Fibroblast of skin of scalp (primary cell): ENCODE measurements at places on chromosomes 16 and 17.
A peak's percentile ranks its signal among the peaks of the same experiment; 100 is the strongest.

- DNase-seq = no peak
Observed at GRCh38 chr17:80331820-80332219, 71.2 kb downstream of the RNF213 start.

GRCh38 chr17:57927048-57927723 is 28.0 kb downstream of the CUEDC1 start:
- peak; percentile 85 for DNase-seq

- no peak for DNase-seq
Observed at GRCh38 chr16:66287926-66288325, 78.6 kb upstream of the CDH5 start.

DNA sequence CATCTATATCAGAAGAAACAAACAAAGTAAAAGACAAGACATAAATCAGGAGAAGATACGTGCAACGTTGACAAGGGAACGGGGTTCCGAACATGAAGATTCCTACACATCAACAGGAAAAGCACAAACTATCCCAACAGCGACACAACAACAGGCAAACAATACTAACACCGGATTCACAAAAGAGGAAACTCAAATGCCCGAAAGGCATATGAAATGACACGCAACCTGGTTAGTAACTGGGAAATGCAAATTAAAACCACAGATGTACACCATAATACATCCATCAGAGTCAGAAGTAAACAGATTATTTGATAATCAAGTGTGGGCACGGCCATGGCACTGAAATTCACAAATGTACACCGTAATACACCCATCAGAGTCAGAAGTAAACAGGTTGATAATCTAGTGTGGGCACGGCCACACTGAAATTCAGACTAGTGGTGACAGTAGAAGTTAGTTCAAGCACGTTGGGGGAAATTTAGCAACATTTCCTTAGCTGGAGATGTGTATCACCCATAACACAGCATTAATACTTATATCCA is 171.9 kb upstream of the RPH3AL start:
- no peak for DNase-seq

GRCh38 chr16:2925951-2926649 is 14.4 kb downstream of the FLYWCH1 start:
- no peak for DNase-seq

DNA sequence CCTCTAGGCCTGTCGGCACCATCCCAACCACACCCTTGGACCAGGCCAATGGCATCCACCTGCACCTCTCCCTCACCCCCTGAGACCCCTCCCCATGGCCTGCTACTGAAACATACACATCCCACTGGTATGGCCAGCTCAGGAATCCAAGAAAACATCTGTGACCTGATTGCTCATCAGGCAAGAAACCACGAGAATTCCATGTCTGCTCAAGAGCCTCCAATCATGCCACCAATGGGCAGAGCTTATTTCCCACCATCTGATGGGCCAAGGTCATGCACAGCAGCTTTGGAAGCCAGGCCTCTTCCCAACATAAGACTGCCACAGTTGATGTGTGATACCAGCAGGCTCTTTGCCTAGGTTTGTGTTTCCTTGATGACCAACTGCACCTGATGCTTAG is 190.1 kb downstream of the C16orf78 start:
- peak; percentile 82 for DNase-seq

GRCh38 chr17:50134206-50135110 is 4.5 kb upstream of the SAMD14 start:
- DNase-seq = peak; percentile 50

GRCh38 chr17:35117984-35118383 is 1.7 kb downstream of the RAD51D start:
- peak; percentile 59 for DNase-seq

DNA sequence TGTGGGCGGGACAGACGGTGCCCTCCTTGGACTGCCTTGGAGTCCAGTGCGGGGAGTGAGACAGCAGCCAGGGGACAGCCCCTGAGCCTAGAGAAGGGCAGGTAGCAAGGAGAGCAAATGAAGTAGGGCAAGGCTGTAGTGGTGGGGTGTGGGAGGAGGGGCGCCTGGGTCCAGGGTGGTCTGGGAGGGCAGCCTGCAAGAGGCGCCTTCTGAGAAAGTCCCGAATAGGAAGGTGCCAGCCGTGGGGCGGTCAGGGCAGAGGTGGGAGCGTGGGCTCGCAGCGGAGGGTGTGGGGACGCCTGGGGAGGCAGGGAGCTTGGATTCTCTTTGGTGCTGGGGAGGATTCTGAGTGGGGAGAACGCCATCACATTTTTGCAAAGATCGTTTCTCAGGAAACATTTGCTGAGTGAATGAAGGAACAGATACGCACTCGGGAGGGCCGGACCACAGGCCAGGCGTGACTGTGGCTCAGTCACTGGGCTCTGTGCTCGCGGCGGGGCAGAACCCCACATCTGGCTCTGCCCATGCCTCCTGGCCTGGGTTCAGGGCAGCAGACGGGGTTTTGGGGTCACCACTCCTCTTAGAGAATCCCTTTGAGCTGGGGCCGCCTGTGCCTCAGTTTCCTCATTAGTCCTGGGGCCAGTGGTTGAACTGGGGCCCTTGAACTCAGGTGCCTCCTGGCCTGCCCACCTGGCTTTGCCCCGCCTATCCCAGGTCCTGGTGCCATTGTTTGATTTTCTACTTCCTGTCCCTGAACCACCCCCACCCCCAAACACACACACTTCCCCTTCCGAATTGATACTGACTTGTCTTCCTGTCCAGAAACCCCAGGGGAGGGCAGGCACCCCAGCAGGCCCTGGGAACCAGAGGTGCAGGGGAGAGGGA is 4.2 kb downstream of the SNN start:
- DNase-seq = no peak

DNA sequence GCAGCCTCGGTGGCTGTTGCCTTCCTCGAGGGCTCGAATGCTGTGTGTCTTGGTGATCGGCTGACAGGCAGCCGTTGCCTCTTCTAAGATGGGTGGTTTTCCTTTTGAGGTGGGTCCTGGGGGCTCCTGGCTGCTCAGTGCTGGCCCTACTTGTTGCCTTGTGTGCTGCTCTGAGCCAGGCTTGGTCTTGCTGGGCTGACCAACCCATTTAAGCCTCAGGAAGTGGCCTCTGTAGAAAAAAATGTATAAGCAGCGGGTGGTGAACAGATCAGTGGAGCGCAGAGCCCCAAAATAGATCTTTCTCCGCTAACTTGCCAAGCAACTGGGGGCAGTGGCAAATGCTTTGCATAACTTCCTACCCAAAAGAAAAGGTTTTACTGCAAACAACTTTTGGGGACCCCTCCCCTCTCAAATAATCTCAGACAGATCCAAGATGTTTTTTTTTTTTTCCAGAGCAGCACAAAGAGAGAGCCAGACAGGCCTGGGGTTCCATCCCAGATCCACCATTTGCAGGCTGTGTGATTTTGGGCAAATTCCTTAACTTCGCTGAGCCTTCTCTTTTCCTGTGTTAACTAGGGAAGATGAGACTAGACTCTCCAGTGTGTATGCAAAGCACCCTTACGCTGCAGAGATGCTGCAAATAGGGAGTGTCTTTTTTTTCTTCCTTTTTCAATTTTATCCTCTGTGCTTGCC is 42.5 kb downstream of the PLCG2 start:
- peak; percentile 18 for DNase-seq

- DNase-seq = no peak
Observed at GRCh38 chr16:46715769-46716305, 26.4 kb downstream of the ORC6 start.

DNA sequence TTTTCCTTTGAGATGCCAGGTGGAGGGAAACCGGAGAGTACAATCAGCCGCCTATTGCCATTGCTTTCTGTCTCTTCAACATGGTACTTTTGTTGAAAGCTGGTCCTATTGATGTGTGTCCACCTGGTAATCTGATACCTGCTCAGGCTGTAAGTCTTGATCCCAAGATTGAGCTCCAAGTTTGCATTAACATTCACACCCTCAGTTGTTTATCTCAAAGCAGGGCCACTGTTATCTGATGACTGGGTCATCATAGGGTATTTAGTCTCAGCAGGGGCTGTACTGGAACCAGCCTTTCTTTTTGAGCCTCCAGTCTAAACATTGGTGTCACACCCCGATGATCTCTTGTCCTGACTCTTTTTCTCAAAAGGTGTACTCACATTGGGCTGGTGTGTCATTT is 370.3 kb upstream of the TOM1L1 start:
- no peak for DNase-seq

GRCh38 chr16:70380248-70380918 is 33.7 kb downstream of the DDX19A start:
- peak; percentile 96 for DNase-seq

DNA sequence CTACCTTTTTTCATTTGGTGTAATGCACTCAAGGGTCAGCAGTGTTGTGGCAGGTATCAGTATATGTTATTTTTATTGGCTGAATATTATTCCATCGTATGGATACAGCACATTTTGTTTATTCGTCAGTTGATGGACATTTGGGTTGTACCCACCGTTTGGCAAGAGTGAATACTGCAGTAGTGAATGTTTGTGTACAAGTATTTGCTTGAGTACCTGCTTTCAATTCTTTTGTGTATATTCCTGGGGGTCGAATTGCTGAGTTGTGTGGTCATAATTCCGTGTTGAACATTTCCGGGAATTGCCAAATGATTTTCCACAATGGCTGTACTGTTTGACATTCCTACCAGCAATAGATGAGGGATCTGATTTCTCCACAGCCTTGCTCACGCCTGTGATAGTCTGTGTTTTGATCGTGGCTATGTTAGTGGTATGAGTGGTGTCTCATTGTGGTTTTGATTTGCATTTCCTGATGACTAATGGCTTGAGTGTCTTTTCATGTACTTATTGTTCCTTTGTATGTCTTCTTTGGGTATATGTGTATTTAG is 108.4 kb downstream of the OR1D5 start:
- DNase-seq = peak; percentile 96

DNA sequence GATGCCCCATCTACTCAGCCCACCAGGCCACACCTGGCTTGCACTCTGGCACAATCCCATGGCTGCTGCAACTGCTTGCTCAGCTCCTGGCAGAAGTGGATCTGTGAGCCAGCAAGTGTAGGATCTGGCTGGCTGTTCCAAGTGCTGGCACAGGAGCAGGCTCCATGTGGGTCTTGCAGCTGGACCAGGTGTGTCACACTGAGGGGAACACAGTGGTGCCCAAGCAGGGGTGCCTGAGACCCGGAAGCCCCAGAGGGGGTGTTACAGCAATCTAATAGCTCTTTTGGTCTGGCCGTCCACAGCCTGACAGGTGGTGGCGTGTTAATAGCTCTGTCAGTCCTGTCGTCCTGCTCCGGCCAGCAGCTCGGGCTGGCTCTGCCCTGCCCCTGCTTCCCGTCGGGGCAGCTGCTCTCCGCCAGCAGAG is 19.6 kb upstream of the GOT2 start:
- no peak for DNase-seq

DNA sequence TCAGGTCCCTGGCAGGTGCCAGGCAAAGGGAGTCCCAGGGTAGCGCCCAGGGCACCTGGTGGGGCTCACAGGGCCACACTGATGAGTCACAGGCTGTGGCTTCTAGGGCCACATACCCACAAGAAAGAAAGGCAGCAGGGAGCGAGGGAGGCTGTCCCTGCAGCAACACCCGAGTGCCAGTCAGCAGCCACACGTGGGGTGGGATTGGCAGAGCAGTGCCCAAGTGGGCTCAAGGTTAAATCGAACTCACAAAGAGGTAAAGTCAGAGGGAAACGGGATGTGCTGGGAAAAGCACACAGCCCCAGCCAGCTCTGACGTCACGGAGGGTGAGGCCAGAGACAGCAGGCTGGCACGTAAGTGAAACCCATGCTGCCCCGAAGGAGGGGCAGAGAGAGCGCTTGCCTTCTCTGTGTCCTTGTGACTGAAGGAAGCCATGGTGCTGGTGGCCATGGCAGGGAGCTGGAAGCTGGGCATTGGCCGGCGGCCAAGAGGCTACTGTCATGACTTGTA is 33.8 kb downstream of the FA2H start:
- DNase-seq = no peak

DNA sequence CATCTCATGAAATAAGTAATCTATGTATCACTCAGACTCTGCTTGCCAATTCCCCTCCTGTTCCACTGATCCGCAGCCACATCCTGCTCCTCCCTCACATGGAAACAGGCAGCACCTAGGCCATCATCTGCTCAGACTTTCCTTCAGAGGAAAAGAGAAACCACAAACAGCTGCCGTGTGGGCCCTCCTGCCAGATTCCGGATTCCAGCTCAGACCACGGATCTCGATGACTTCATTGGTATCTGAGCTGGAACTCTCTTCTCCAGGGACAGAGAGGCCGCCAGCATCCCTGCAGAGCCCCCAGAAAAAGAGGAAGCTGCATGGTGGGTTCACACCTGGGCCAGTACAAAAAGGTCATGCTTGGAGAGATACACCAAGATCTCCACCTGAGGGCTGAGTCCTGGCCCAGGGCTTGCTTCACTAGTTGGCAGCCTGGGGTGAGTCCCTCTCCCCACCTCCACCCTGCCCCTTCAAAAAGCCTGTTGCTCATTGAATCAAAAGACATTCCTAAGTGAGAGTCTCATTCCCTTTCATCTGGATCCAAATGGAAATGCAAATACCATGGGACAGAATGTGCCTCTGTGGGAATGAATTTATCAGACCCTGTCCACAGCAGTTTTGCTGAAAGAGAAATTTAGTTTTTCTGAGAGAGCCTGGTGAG is 47.2 kb downstream of the HOXB1 start:
- peak; percentile 97 for DNase-seq

GRCh38 chr17:77188084-77189066 is 47.6 kb downstream of the SEC14L1 start:
- DNase-seq = no peak

- no peak for DNase-seq
Observed at GRCh38 chr16:88939245-88939971, 37.6 kb downstream of the CBFA2T3 start.

- no peak for DNase-seq
Observed at GRCh38 chr17:80986816-80987475, 4.7 kb upstream of the CHMP6 start.

DNA sequence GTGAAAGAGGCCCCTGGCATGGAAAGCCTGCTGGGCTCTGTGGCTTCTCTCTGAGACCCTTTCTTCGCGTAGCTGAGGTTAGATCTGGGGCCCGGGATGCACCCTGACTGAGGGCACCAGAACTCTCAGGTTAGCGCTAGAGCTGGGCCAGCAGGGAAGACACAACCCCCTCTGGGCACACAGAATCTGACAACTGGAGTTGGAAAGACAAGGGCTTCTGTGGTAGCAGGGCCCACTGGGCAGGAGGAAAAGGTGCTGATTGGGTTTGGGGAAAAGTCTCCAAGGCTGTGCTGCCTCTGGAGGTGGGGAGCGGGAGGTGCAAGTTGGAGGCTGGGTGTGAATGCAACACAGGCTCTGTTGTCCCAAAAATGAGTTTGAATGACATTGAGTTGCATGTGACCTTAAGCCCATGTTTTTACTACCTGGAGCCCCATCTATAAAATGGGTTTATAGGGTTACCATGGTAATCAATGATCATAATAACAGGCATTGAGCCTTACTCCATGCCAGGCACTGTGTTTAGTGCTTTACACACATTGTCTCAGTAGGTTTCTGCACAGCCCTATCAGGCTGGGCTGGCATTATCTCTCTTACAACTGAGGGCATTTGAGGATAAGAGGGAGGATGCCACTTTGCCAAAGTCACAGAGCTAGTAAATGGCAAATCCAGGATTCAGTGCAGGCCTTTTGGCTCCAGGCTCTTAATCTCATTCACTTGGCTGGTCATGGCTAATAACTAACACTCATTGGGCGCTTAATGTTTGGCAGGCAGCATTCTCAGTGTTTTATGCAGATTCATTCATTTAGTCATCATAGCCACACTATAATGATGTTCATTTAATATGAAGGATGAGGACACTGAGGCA is 9.5 kb upstream of the IGFBP4 start:
- no peak for DNase-seq
